Caudate nucleus (tissue), 63 donors: ENCODE measurements at places on chromosomes 12 and 14.

- DNase-seq, result no peak
Measured at GRCh38 chr14:93655078-93655750, 133.1 kb downstream of the PRIMA1 start.

GRCh38 chr12:88921434-88921833 is 341.2 kb upstream of the KITLG start:
- DNase-seq, result no peak

DNA sequence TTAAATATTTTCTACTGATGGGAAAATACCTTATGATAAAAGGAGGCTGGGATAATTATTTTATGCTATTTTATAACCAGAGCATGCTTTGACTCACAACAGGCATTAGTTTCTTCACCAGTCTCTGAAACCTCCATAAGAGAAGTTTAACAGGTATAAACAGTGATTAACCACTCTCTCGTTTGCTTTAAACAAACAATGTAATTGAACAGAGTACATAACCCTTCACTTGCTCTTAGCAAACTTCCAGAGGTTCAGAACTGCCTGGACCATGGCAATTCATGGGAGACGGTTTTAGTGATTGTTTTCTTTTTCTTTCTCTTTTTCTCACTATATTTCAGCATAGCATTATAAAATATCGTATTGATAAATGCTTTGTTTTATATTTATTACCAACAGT is 35.3 kb downstream of the CFAP251 start:
- no peak for DNase-seq

DNA sequence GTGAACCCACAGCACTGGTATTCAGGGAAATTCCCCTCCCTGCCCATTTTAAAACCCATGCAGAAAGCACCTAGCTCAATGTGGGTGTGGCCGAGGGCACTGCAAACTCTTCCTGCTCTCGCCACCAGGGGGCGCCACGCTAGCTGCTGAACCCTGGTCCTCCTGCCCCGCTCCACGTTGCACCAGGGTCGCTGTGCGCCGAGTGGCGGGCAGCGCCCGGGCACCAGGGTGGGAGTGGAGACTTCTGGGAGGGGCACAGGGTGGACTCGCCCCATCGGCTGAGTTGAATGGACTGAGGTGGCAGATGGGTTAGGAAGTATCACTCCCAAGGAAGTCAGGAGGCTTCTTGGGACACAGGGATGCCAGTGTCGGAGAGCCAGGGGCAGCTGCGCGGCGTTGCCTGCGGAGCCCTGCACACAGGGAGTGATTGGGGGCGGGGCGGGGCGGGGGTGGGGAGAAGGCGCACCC is 48.1 kb upstream of the BCL11B start:
- DNase-seq, result no peak

DNA sequence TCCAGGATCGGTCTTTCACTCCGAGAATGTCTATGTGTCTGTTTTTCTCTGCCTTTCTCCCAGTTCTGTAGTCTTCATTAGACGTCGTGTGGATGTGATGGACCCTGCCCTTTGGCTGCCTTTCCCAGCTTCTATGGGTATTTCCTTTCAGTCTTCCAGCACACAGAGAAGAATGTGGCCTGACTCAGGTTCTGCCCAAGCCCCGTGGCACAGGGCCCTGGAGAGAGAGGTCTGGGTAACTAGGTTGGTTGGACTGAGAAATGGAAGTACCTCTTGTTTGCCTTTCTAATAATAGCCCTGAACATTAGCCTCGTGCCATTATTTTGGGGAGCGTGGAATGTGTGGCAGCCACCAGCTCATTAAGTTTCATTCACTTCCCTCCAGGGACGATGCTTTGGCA is 3.8 kb downstream of the FOXJ2 start:
- no peak for DNase-seq

GRCh38 chr12:33006106-33006505 is 109.5 kb upstream of the PKP2 start:
- DNase-seq, result no peak

DNA sequence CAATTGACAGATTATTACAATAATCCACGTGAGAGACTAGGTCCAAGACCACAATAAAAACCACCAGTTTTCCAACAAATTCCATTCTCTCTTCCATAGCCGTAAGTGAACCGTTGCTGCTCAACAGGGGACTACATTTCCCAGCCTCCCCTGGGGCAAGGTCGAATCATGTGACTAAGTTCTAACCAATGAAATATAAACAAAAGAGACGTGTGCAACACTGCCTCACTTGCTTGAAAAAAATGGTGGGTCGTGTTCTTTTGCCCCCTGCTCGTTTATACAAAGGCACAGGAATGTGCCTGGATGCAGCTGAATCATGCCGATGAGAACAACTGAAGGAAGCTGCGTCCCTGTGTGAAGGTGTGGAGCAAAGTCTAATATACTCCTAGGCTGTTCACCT is 51.1 kb downstream of the HSPB8 start:
- no peak for DNase-seq

- no peak for DNase-seq
Measured at GRCh38 chr14:53921027-53921426, 35.6 kb downstream of the BMP4 start.

DNA sequence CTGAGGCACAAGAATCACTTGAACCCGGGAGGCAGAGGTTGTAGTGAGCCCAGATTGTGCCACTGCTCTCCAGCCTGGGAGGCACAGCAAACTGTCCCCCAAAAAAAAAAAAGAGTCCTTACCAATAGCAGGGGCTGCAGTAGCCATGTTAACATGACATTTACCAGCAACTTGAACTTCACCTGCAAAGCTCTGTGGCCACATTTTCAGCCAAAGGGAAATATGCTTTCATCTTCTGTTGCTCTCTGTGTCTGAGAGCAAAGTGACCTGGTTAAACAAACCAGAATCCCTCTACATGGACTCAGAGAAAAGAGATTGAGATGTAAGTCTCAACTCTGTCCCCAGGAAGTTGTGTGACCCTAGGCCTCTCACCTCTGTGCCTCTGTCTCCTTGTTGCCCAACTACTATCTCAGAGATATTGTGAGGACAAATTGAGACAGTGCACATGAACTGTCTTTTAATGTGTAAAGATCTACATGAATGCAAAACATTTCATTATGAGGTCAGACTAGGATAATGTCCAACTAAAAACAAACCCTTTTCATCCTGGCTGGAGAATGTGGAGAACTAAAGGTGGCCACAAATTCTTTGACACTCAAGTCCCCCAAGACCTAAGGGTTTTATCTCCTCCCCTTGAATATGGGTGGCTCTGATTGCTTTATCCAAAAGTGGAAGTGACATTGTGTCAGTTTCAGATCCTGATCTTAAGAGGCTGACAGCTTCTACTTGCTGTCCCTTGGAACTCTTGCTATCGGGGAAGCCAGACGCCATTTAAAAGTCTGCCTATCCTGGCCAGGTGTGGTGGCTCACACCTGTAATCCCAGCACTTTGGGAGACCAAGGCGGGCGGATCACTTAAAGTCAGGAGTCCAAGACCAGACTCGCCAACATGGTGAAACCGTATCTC is 24.7 kb upstream of the P2RX4 start:
- DNase-seq, result no peak

DNA sequence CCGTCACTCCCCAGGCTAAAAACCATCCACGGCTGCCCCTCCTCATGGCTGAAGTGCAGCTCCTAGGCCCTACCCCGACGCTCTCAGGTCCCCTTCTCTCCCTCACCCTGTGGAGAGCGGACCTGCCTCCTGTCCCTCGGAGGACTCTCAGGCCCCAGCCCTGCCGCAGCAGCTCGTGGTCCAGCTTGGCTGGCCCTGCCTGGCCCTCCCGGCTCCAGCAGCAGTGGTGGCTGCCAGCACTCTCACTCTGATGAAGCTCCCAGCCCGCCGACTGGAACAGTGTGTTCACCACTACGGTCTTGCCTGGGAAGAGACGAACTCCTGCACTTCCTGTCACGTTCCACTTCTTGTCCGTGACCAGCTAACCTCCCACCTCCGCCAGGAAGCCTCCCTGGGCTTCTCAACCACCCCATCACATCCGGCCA is 11.1 kb downstream of the BAG5 start:
- DNase-seq, result no peak

- DNase-seq, result no peak
Measured at GRCh38 chr14:43042408-43042807, 1435.7 kb downstream of the LRFN5 start.

- DNase-seq, result no peak
Measured at GRCh38 chr14:91063119-91063518, 2.7 kb upstream of the RPS6KA5 start.

GRCh38 chr14:39383026-39383660 is 49.1 kb downstream of the FBXO33 start:
- no peak for DNase-seq

DNA sequence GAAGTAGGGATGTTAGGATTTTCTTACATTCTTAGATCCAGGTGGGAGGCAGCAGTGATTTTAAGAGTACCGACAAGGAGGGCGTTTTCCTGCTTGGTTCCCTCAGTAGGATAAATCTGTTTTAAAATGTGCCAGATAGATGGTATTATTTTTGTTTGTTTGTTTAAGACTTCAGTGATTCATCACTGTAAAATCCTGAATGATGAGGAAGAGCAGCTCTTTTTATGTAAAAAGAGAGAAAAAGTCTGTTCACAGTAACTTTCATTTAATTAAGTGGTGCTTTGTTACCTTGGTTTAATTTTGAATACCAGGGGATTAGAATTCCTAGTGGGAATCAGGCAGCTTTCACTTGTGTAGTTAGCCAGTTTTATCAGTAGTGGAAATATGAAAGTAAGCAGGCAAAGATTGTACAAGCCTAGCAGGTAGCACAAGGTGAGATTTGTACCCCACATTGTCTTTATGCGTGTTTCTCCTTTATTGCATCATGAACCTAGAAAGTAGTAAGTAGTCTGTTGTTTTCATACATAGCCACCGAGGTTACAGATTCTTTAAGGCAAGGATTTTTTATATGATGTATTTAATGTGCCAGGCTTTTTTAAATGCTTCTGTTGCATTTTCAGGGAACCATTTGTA is 349.6 kb downstream of the CCDC91 start:
- no peak for DNase-seq
